Mucosa of descending colon (tissue), 3 donors: ENCODE measurements at places on chromosomes 4 and X. TPM values are rescaled to one million over a fixed set of nuclear protein-coding genes. Genes with fewer than 3 reads are reported as not detected.

DNA sequence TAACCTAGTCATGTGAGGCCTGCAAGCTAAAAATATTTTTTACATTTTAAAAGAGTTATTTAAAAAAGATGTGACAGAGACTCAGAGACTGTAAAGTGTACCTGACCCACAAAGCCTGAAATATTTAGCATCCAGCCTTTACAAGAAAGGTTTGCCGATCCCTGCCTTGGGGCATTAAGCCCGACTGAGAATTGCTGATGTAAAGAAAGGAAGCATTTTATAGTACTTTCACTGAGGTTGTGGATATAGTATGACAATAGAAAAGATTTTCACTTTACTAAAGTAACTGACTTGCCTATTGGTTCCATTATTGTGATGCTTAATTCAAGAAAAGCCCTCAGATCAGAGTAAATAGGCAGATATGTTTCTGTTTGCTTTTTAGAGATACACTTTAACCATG is 17.0 kb downstream of the STK26 start:
- DNase-seq = no peak

- DNase-seq = no peak
These were observed 18.5 kb upstream of the OPN1LW start for GRCh38 chrX:154125391-154126040.

TMEM154 gene
- total RNA-seq = 1.5 TPM

IGSF1 gene
- total RNA-seq = not detected

DNA sequence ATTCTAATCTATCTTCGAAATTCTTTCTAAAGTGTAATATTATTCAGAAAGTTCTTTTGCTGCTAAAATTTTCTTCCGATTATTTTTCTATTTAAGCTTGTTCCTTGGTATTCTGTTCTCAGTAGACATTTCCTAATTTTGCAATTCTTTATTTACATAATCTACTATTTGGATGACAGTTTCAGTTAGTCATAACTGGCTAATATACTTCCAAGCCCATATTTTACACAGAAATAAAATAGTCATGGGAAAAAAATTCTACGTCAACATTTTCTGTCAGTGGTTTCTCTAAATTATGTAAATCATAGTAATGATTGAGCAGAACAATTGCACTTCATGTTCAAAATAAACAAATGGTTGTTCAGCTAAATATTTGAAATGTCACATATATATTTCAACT is 178.0 kb upstream of the ANKRD50 start:
- no peak for DNase-seq

DNA sequence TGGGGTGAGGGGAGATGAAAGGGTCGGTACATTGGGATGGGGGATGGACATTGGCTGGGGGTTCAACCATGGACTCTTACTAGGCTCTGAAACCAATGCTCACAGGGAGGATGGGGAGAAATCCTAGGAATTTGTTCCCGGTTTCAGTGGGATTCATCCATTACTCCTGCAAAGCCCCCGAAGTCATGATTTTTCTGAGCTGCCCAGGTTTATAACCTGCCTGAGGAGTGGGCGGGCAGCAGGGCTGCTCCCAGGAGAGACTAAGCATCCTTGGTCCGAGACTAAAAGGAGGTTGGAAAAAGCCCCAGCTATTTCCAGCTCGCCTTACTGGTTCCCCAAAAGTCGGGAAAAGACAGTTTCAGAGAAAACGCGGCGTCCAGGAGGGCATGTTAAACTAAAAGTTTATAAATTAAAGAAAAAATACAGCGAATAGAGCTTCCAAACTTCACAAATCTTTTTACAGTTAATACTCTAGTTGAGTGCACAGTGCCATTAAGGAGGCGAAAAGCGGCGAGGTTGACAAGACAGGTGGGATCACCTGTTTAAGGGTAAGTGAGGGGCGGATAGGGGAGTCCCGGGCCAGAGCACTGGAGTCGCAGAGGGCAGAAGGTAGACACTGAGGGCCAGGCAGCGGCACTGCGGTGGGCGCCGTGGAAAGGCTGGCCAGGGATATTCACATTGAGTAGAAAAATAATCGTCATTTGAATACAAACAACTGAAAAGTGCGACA is 3.7 kb downstream of the NKX3-2 start:
- DNase-seq = no peak

DNA sequence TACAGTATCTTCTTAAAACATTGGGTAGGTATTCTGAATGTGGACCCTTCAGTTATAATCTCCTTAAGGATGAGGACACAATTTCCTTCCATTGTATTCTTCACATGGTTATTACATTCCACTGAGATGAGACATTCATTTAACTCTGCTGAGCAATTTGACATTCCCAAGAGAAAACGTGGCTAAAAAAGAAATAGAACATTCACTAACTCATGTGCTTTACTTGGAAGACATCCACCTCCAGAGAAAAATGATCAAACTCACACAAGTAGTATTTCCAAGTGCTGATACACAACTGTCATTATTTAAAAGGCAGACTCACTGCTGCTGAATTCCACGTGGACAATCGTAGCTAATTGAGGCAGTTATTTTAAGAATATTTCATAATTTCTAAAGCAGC is 227.9 kb upstream of the ANKRD50 start:
- DNase-seq = no peak

DNA sequence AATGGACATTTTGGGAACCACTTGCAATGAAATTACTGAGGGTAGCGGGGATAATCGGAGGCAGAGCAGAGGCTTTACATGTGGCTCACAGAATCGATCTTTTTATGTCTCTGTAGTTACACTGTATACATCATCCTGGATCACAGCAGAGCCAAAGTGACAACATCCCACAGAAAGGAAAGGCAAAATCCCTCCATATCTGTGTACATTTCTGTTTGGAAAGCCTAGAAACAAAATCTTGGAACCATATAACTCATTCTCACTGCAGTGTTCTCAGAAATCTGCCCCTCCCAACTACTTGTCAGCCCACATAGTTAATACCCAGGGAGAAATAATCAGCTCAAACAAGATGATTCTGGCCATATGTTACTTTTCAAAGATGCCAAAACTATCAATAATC is 211.6 kb downstream of the DCLK2 start:
- DNase-seq = no peak

- DNase-seq = no peak
These were observed 2.1 kb downstream of the MBNL3 start for GRCh38 chrX:132486599-132487178.

PAGE2 gene
- not detected for total RNA-seq

HADH gene
- 76.7 TPM for total RNA-seq

GRCh38 chr4:140790765-140791164 is 34.6 kb upstream of the TBC1D9 start:
- peak; percentile 61 for DNase-seq

RBM47 gene
- total RNA-seq = 144 TPM

SPANXA1 gene
- total RNA-seq = not detected

FHIP1A gene
- total RNA-seq = 21.6 TPM

TMPRSS11B gene
- total RNA-seq = not detected

DNA sequence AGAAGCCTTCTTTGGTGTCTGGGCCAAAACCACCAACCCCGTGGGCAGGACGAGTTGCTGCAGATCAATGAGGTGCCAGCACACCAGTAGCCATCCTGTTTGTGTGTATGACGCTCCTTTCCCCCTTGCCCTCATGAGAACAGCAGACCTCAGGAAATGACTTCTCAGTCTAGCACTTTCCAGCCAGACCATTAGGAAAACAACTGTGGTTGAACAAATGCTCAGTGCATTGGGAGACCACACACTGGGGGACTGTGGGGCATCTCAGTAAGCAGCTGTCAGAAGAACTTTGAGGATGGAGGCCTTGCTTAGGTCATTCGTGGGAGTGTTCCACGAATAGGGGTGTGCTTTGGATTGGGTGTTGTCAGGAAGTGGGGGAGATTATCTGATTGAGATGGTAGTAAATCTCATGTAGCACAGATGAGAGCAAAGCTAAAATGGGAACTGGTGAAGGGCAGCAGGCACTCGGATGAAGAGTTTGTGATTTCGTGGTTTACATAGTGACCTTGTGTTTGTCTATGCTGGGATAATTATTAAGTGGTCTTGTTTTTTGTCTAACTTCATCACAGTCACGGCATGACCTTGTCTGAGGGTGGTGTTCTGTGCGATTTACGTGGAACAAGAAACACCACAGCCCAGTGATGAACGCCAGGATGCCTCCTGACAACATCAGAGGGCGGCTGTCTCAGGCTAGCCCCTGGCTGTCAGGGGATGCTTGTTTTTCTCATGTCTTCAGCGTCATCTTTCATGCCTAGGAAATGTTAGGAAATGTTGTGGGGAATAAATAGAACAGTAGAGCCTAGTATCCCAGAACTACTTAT is 70.1 kb downstream of the USP46 start:
- no peak for DNase-seq

- DNase-seq = no peak
These were observed 223.8 kb downstream of the CHIC2 start for GRCh38 chr4:53840643-53841042.
